ENCODE measurements at places on chromosomes 1 and 21.

DNA sequence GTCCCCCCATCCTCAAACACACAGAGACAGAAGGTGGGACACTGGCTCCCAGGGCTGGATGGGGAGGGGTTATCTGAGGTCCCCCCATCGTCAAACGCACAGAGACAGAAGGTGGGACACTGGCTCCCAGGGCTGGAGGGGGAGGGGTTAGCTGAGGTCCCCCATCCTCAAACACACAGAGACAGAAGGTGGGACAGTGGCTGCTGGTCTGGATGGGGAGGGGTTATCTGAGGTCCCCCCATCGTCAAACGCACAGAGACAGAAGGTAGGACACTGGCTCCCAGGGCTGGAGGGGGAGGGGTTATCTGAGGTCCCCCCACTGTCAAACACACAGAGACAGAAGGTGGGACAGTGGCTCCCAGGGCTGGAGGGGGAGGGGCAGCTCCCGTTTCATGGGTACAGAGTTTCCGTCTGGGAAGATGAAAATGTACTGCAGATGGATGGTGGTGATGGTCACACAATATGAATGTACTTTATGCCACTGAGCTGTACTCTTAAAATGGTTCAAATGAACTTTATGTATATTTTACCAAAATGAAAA, 69.2 kb downstream of the SCCPDH start:
- no peak for DNase-seq

GRCh38 chr1:225746361-225747179, 31.1 kb upstream of the SRP9 start:
- DNase-seq, result peak; percentile 72

- no peak for DNase-seq
Measured at GRCh38 chr1:204417074-204417997, 5.7 kb upstream of the PPP1R15B start.

GRCh38 chr1:53266038-53266437, 27.7 kb upstream of the MAGOH start:
- no peak for DNase-seq
